ENCODE measurements at places on chromosomes 12 and 14. TPM values are rescaled to one million over a fixed set of nuclear protein-coding genes. Genes with fewer than 3 reads are reported as not detected.
A peak's percentile ranks its signal among the peaks of the same experiment; 100 is the strongest.

- no peaks in the 10 kb centered on the region for H3K4me1 ChIP-seq
- no peaks in the 10 kb centered on the region for H3K27me3 ChIP-seq
- no peaks in the 10 kb centered on the region for H3K36me3 ChIP-seq
Observed at GRCh38 chr14:60396718-60397343, 89.0 kb downstream of the C14orf39 start.

DNA sequence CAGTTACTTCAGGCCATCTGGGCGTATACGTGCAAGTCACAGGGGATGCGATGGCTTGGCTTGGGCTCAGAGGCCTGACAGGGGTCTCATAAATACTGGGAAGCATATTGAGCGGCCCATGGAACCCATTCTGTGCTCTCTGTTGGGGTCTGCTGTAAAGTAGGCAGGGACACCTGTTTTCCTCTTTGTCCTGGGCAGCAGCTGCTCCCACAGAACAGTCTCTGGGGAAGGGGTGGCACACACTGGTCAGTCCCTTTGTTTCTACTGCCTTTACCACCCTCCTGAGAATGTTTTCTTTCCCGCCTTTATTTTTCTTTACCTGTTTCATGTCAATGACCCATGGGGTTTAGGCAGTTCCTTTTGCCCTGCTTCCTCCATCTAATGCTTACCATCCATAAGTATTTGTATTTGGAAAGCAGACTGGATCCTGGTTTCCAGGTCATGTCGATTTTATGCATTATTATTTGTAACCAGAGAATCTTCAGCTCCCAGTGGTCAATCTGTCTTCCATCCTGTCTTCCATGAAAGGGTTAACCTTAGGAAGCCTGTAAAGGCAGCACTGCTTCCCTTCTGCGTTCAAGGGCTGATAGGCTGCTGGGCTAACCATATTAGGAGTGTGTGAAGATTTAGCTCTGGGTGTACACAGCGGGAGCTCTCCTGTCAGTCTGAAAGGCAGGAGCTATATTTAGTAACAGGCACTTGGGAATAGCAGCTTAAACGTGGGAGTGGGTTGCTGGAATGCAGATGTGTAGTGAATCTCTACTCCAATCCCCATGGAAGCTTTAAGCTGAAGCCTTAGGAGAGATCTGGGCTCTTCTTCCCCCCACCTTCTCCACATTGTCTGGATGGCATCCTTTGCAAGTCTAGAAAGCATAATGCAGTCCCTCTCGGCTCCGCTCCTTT lies 124.0 kb downstream of the DYRK2 start:
- DNase-seq = no peak
- H3K4me1 ChIP-seq = no peaks in the 10 kb centered on the region

DNA sequence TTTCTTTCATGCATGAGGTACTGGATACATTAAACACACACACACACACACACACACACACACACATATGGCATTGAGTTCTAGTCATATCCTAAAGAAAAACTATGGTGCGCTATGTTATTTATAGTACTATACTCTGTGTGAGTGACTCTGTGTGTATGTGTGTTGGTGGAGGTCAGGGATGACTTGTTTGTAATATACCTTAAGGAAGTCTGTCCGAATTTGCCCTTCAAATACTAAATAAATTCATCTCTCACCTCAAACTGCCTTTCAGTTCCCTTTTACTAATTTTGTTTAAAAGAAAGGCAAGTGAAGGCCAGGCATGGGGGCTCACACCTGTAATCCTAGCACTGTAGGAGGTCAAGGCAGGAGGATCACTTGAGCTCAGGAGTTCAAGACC lies 2.1 kb upstream of the AKAP5 start:
- H3K27me3 ChIP-seq = no peaks in the 10 kb centered on the region
- no peaks in the 10 kb centered on the region for H3K4me1 ChIP-seq
- no peaks in the 10 kb centered on the region for H3K36me3 ChIP-seq

Gene OTX2
- total RNA-seq = not detected

DNA sequence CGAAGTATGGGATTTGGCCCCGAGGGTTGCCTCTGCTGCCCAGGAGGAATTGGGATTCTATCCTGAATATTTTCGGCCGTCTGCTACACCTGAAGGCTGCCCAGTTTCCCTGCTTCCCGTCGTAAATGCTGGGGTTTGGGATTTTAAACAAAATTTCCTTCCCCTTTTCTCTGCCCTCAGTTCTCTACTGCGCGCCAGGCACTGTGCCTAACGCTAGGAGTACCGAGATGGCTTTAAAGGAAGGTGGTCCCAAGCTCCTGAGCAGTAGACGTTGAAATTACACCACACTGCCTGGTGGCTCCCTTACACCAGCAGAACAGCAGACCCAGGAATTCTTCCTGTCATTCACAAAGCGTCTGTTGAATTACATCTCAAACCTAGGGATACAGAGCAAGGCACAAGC lies 566 bp upstream of the PRDM4 start:
- no peaks in the 10 kb centered on the region for H3K27me3 ChIP-seq
- H3K4me1 ChIP-seq = peaks cover 3% of the 10 kb centered on the region
- peak overlapping the region; percentile 34 for H3K27ac ChIP-seq

GRCh38 chr12:12868477-12869235 lies 22.7 kb upstream of the GPRC5A start:
- no peaks in the 10 kb centered on the region for H3K36me3 ChIP-seq
- no peaks in the 10 kb centered on the region for H3K27me3 ChIP-seq
- H3K4me1 ChIP-seq = no peaks in the 10 kb centered on the region
- no peak overlapping the region for H3K27ac ChIP-seq

- no peak overlapping the region for H3K27ac ChIP-seq
- DNase-seq = no peak
- H3K36me3 ChIP-seq = no peaks in the 10 kb centered on the region
- H3K4me1 ChIP-seq = no peaks in the 10 kb centered on the region
- H3K27me3 ChIP-seq = no peaks in the 10 kb centered on the region
Observed at GRCh38 chr14:94385553-94386057, 2.8 kb downstream of the SERPINA1 start.

GRCh38 chr12:95789126-95790032 lies 1.2 kb downstream of the NTN4 start:
- H3K4me1 ChIP-seq = peaks cover 6% of the 10 kb centered on the region
- H3K36me3 ChIP-seq = no peaks in the 10 kb centered on the region
- no peaks in the 10 kb centered on the region for H3K27me3 ChIP-seq

DNA sequence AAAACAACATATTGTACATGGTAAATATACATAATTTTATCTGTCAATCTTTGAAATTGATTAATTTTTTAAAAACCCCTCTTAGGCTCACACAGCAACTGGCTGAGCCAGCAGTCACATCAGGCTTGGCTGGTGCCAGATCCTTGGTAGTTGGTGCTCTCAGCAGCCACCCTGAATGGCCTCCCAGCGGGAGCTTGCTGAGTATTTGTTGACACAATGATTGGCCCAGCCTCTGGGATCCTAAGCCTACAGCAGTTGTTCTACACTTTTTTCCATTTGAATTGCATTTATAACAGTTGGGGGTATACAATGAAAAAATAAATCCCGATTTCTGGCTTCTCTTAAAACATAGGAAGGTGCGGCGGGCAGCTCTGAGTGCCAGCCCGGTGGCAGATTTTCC lies 11.1 kb downstream of the PRKAB1 start:
- DNase-seq = no peak
- no peaks in the 10 kb centered on the region for H3K27me3 ChIP-seq
- H3K4me1 ChIP-seq = no peaks in the 10 kb centered on the region
- no peaks in the 10 kb centered on the region for H3K36me3 ChIP-seq

- no peaks in the 10 kb centered on the region for H3K36me3 ChIP-seq
- H3K27ac ChIP-seq = no peak overlapping the region
- peaks cover 2% of the 10 kb centered on the region for H3K4me1 ChIP-seq
Observed at GRCh38 chr14:23175823-23176222, 7.6 kb downstream of the SLC7A8 start.

DNA sequence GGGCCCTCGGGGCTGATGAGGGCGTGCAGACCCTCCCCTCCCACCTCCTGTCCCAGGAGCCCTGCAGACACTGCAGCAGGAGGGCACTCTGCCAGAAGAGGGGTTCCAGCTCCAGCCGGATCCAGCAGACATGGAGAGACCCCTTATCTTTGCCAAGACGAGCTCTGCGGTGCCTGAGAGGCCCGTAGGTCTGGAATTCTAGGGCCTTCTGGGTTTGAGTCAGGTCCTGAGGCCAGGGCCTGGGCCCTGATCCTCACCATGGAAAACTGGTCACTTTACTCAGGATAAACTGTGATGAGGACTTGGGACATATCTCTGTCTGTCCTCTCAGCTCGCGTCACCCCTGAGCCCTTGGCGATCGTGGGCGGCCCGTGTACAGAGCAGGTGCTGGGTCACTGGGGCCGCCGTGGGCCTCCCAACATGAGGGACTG lies 13.8 kb downstream of the MEG3 start:
- no peaks in the 10 kb centered on the region for H3K27me3 ChIP-seq
- H3K4me3 ChIP-seq = no peak overlapping the region
- peak; percentile 70 for DNase-seq
- no peaks in the 10 kb centered on the region for H3K4me1 ChIP-seq
- H3K36me3 ChIP-seq = no peaks in the 10 kb centered on the region

GRCh38 chr14:71399057-71399487 lies 491.8 kb downstream of the PCNX1 start:
- peaks cover 2% of the 10 kb centered on the region for H3K4me1 ChIP-seq
- no peaks in the 10 kb centered on the region for H3K36me3 ChIP-seq
- no peak for DNase-seq
- no peak overlapping the region for H3K4me3 ChIP-seq
- H3K27me3 ChIP-seq = no peaks in the 10 kb centered on the region
- no peak overlapping the region for H3K27ac ChIP-seq

All from aorta (tissue), 5 donors.